ENCODE measurements at places on chromosomes 7 and 10. TPM values are rescaled to one million over a fixed set of nuclear protein-coding genes. Genes with fewer than 3 reads are reported as not detected.

Gene SOSTDC1
- total RNA-seq: not detected

Gene CPXM2
- 41.5 TPM for total RNA-seq

Gene R3HCC1L
- total RNA-seq: 16.7 TPM

Gene SLK
- 57.7 TPM for total RNA-seq

Gene PITX3
- total RNA-seq: 0.16 TPM

Gene ANKRD7
- 1.6 TPM for total RNA-seq

Gene PDE1C
- total RNA-seq: 0.09 TPM

Gene HIP1
- total RNA-seq: 10.2 TPM

Gene GCK
- 3.2 TPM for total RNA-seq

Gene CDK6
- total RNA-seq: 16.4 TPM

Gene ZNF22
- 5.8 TPM for total RNA-seq

Gene SUGCT
- 18.8 TPM for total RNA-seq

Gene MOGAT3
- total RNA-seq: not detected

Gene SLC35G1
- total RNA-seq: 3.2 TPM

Gene MKRN1
- total RNA-seq: 80.1 TPM

Gene RADIL
- 0.26 TPM for total RNA-seq

Gene SPDYE5
- total RNA-seq: not detected

Gene MEST
- total RNA-seq: 18.0 TPM

Gene TMEM72
- not detected for total RNA-seq

Gene MICALL2
- 18.1 TPM for total RNA-seq

Gene TMEM184A
- under 0.01 TPM for total RNA-seq

Gene TSPAN15
- total RNA-seq: 2.1 TPM

Gene CHST3
- 16.9 TPM for total RNA-seq

Gene BAMBI
- 0.32 TPM for total RNA-seq

Gene KAT6B
- total RNA-seq: 22.8 TPM

Gene ADRA2A
- not detected for total RNA-seq

Gene PIK3AP1
- 0.52 TPM for total RNA-seq

Gene PHYHIPL
- total RNA-seq: not detected

Gene ADGRA1
- total RNA-seq: not detected

Gene FAM131B
- total RNA-seq: 8.2 TPM

Gene CXCL12
- total RNA-seq: 54.7 TPM

Gene JCAD
- total RNA-seq: 4.3 TPM

Gene ALKBH4
- 11.0 TPM for total RNA-seq
